ENCODE measurements at places on chromosomes 12 and 14.
A peak's percentile ranks its signal among the peaks of the same experiment; 100 is the strongest.

DNA sequence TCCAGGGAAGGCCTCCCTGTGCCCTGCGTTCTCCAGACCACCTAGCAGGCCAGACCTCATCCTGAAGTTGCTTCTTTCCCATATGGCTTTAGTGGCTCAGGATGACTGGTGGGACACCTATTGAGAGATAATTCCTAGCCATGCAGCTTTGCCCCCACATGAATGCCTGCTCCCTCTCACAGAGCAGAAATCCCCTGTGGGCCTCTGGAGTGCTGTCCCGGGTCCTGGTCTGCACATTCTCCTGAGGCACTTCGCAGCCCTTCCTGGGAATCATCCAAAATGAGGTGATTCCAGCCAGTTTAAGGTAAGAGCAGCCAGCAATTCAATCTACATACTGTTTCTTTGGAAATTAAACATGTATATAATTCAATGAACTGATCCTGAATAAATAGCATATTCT is 135.9 kb downstream of the GPR65 start:
- H3K27me3 ChIP-seq = no peaks in the 10 kb centered on the region
- H3K4me3 ChIP-seq = no peak overlapping the region

DNA sequence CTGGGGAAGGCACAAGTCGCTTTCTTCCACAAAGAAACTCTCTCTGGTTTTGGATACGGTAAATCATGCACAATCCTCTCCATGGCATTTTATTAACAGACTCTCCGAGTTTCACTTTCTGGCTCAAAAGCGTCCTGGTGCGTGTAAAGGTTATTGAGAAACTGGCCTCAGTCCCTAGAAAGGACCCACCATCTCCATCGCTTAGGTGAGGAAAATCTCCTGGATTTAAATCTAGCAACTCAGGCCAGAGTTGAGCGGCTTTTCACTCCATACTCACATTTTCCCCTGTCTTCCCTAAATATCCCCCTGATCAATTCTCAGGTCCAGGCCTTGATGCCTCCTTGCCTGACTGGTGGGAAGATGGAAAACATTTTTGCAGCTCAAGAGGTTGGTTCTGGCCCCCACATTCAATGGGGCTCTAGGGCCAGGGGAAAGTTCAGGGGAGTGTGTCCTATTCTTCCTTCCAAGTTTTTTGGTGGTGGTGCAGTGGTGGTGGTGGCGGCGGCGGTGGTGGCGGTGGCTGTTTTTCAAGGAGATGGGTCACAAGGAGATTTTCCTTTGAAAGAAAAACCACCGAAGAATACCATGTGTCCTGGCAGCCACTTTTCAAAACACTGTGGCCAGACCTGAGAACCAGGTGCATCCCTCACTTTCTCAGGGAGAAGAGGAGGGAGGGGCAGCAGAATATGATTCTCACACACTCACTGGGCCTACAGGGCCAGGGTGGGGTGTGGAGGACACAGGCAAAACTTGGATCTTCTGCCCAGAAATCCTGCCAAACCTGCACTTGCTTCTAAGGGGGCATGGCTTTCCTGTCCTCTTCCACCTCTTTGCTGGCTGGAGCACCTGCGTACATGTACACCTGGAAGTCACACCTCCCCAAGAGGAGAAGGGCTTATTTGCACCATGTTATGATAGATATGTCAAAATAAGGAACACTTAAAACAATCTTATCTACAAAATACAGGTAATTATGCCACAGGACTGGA is 46.7 kb upstream of the PNMA1 start:
- DNase-seq = no peak
- H3K4me3 ChIP-seq = peak overlapping the region; percentile 97
- no peaks in the 10 kb centered on the region for H3K36me3 ChIP-seq
- H3K27me3 ChIP-seq = no peaks in the 10 kb centered on the region
- peaks cover 88% of the 10 kb centered on the region for H3K4me1 ChIP-seq
- peak overlapping the region; percentile 100 for H3K27ac ChIP-seq

GRCh38 chr14:69045857-69046475 is 66.9 kb upstream of the ACTN1 start:
- H3K36me3 ChIP-seq = no peaks in the 10 kb centered on the region
- no peaks in the 10 kb centered on the region for H3K27me3 ChIP-seq
- no peak overlapping the region for H3K4me3 ChIP-seq
- peak overlapping the region; percentile 86 for H3K27ac ChIP-seq

DNA sequence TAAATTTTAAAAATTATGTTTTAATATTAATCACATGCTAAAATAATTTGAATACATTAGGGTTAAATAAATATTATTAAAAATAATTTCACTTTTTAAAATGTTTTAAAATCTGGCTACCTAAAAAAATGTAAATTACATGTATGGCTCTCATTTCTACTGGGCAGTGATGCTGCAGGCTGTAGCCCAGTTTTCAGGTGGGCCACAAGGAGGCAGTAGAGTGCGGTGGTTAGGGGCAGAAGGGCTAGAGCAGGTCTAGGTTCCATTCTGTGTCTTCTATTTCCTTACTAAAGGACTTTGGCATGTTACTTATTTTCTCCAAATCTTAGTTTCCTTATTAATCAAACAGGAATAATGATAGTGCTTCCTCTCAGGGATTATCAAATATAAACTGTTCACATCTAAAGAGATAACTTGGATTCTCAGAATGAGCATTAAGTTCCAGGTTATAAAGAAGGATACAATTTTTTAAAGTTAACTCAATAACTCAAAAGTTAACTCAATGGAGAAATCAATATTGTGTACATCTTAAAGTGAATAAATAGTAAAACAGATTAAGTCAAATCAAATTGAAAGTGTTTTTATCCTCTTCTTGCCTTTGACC is 54.9 kb upstream of the OVCH1 start:
- no peak overlapping the region for H3K27ac ChIP-seq
- H3K4me3 ChIP-seq = no peak overlapping the region
- H3K4me1 ChIP-seq = peaks cover 5% of the 10 kb centered on the region
- H3K36me3 ChIP-seq = no peaks in the 10 kb centered on the region
- DNase-seq = no peak
- no peaks in the 10 kb centered on the region for H3K27me3 ChIP-seq

GRCh38 chr12:127640181-127640886 is 626.6 kb upstream of the TMEM132C start:
- H3K27me3 ChIP-seq = no peaks in the 10 kb centered on the region
- H3K36me3 ChIP-seq = no peaks in the 10 kb centered on the region

- H3K27me3 ChIP-seq = no peaks in the 10 kb centered on the region
- H3K4me3 ChIP-seq = no peak overlapping the region
- no peaks in the 10 kb centered on the region for H3K36me3 ChIP-seq
- DNase-seq = no peak
These were observed 497.0 kb downstream of the TMEM121 start for GRCh38 chr14:106023411-106023810.

- peak overlapping the region; percentile 85 for H3K27ac ChIP-seq
- H3K27me3 ChIP-seq = no peaks in the 10 kb centered on the region
- no peaks in the 10 kb centered on the region for H3K36me3 ChIP-seq
- H3K4me1 ChIP-seq = peaks cover 19% of the 10 kb centered on the region
- peak overlapping the region; percentile 95 for H3K4me3 ChIP-seq
These were observed 494 bp downstream of the GCH1 start for GRCh38 chr14:54902143-54902520.

- no peaks in the 10 kb centered on the region for H3K27me3 ChIP-seq
- H3K27ac ChIP-seq = no peak overlapping the region
- no peaks in the 10 kb centered on the region for H3K36me3 ChIP-seq
- H3K4me3 ChIP-seq = no peak overlapping the region
- DNase-seq = no peak
These were observed 474.1 kb upstream of the PRICKLE1 start for GRCh38 chr12:43063650-43064049.

- H3K4me1 ChIP-seq = peaks cover 4% of the 10 kb centered on the region
- no peaks in the 10 kb centered on the region for H3K36me3 ChIP-seq
- DNase-seq = no peak
- no peak overlapping the region for H3K27ac ChIP-seq
- H3K27me3 ChIP-seq = no peaks in the 10 kb centered on the region
- H3K4me3 ChIP-seq = no peak overlapping the region
These were observed 21.4 kb upstream of the SEL1L start for GRCh38 chr14:81555051-81555450.

- no peaks in the 10 kb centered on the region for H3K27me3 ChIP-seq
- DNase-seq = no peak
- H3K4me3 ChIP-seq = no peak overlapping the region
- H3K36me3 ChIP-seq = no peaks in the 10 kb centered on the region
These were observed 30.3 kb upstream of the KLRF1 start for GRCh38 chr12:9796971-9797370.

DNA sequence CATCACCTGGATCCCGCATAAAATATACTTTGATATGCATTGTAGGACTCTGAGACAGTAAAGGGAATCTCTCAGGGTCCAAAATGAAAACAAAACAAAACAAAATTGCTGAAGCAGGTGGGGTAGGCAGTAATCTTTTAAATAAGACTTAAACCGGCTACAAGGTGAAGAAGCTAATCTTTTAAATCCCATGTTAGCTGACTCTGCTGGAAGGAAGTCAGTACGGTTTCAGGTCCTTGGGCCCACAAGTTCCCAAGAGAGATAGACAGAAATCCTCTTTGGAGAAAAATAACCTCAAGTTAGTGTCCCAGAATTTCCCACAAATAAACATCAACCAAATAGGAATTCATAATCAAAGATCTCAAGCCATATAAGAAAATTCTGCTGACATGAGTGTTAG is 5.0 kb upstream of the EPS8 start:
- no peaks in the 10 kb centered on the region for H3K27me3 ChIP-seq
- peaks cover 6% of the 10 kb centered on the region for H3K4me1 ChIP-seq
- H3K36me3 ChIP-seq = no peaks in the 10 kb centered on the region
- no peak overlapping the region for H3K4me3 ChIP-seq

GRCh38 chr14:79871136-79871535 is 340.2 kb downstream of the DIO2 start:
- H3K27me3 ChIP-seq = no peaks in the 10 kb centered on the region
- no peaks in the 10 kb centered on the region for H3K4me1 ChIP-seq
- H3K36me3 ChIP-seq = no peaks in the 10 kb centered on the region
- DNase-seq = no peak

GRCh38 chr12:14614704-14615121 is 47.0 kb upstream of the PLBD1 start:
- H3K4me3 ChIP-seq = no peak overlapping the region
- no peak for DNase-seq
- H3K4me1 ChIP-seq = peaks cover 29% of the 10 kb centered on the region
- peak overlapping the region; percentile 43 for H3K27ac ChIP-seq

- peaks cover 29% of the 10 kb centered on the region for H3K4me1 ChIP-seq
- no peak overlapping the region for H3K4me3 ChIP-seq
- no peaks in the 10 kb centered on the region for H3K27me3 ChIP-seq
- H3K27ac ChIP-seq = peak overlapping the region; percentile 70
These were observed 23.5 kb upstream of the GPRC5D start for GRCh38 chr12:12975322-12976077.

GRCh38 chr14:68405961-68406360 is 386.9 kb downstream of the ZFP36L1 start:
- peaks cover 55% of the 10 kb centered on the region for H3K4me1 ChIP-seq
- H3K27me3 ChIP-seq = no peaks in the 10 kb centered on the region
- DNase-seq = no peak
- H3K36me3 ChIP-seq = no peaks in the 10 kb centered on the region

DNA sequence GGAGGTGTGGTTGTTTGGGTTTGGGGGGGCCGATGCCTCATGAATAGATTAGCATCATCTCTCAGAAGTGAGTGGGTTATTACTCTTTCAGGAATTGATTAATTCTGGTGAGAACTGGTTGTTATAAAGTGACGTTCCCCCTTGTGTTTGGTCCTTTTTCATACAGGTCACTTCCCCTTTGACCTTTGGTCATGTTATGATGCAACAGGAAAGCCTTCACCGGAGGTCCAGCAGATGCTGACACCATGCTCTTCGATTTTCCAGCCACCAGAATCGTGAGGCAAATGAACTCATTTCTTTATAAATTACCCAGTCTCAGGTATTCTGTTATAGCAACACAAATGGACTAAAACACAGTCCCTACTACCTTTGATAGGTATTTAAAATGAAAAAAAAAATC is 439.4 kb downstream of the NELL2 start:
- no peak overlapping the region for H3K4me3 ChIP-seq
- H3K4me1 ChIP-seq = no peaks in the 10 kb centered on the region
- no peaks in the 10 kb centered on the region for H3K36me3 ChIP-seq
- DNase-seq = no peak

GRCh38 chr12:119683413-119683812 is 15.5 kb downstream of the PRKAB1 start:
- no peak for DNase-seq
- peaks cover 8% of the 10 kb centered on the region for H3K4me1 ChIP-seq
- no peaks in the 10 kb centered on the region for H3K27me3 ChIP-seq
- no peak overlapping the region for H3K4me3 ChIP-seq

GRCh38 chr12:129762436-129762835 is 141.4 kb downstream of the TMEM132D start:
- H3K4me3 ChIP-seq = no peak overlapping the region
- no peak overlapping the region for H3K27ac ChIP-seq
- no peaks in the 10 kb centered on the region for H3K36me3 ChIP-seq
- no peaks in the 10 kb centered on the region for H3K27me3 ChIP-seq
- H3K4me1 ChIP-seq = no peaks in the 10 kb centered on the region

- H3K27me3 ChIP-seq = no peaks in the 10 kb centered on the region
- no peak overlapping the region for H3K4me3 ChIP-seq
- H3K36me3 ChIP-seq = peaks cover 100% of the 10 kb centered on the region
- H3K4me1 ChIP-seq = peaks cover 17% of the 10 kb centered on the region
These were observed 14.7 kb downstream of the PCBP2 start for GRCh38 chr12:53466640-53467039.

DNA sequence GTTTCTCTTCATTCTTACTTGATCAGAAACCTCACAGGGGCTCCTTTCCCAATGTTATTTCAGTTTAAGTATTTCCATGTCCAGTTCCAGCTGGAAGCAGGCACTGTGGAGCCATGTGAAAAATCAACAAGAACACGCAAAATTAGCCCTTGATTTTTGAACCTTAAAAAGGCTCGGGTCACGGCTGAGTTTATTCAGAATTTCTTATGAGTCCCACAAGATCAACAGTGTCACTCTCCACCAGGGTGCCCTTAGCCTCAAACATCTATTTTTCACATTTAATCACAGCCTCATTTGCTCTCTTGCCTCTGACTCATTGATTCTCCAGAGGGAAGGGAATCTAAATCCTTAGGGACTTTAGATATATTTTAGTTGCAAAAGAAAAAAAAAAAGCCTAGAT is 157.7 kb upstream of the AVPR1A start:
- no peaks in the 10 kb centered on the region for H3K36me3 ChIP-seq
- H3K4me3 ChIP-seq = no peak overlapping the region
- H3K27me3 ChIP-seq = no peaks in the 10 kb centered on the region
- peaks cover 2% of the 10 kb centered on the region for H3K4me1 ChIP-seq
- peak overlapping the region; percentile 12 for H3K27ac ChIP-seq
- no peak for DNase-seq

DNA sequence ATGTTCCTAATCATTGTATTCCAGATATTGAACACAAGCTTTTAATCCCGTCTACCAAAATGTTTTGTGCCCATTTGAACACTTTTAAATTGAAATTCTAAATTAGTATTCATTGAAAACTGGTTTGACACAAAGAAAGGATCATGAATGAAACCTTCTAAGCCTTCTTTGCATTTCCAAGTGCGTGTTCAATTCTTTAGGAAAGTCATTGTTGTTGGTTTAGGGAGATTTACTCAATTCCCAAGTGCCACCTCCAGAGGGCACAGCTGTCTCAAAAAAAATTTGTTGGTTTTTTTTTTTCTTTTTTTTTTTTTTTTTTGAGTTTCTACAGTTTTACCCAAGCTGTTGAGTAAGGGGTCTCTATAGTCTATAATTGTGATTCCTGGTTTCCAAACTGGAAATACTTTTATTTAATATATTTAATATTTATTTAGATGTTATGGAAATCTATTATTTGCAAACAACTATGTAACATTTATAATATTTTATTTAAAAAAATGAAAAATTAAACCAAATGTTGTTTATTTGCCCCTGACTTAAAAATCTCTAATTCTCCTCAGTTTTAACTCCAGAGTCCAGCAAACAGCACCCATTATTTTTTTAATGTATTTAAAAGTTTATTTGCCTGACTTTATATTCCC is 79.9 kb downstream of the NEDD1 start:
- H3K4me3 ChIP-seq = no peak overlapping the region
- DNase-seq = no peak
- peaks cover 7% of the 10 kb centered on the region for H3K4me1 ChIP-seq
- peaks cover 7% of the 10 kb centered on the region for H3K27me3 ChIP-seq
- no peak overlapping the region for H3K27ac ChIP-seq
- H3K36me3 ChIP-seq = no peaks in the 10 kb centered on the region
